ENCODE measurements at places on chromosomes 16 and 17.

- DNase-seq, result no peak
These were observed 211.5 kb upstream of the AXIN2 start for GRCh38 chr17:65772989-65773388.

- no peak for DNase-seq
These were observed 38.6 kb downstream of the NEUROD2 start for GRCh38 chr17:39569126-39569525.

DNA sequence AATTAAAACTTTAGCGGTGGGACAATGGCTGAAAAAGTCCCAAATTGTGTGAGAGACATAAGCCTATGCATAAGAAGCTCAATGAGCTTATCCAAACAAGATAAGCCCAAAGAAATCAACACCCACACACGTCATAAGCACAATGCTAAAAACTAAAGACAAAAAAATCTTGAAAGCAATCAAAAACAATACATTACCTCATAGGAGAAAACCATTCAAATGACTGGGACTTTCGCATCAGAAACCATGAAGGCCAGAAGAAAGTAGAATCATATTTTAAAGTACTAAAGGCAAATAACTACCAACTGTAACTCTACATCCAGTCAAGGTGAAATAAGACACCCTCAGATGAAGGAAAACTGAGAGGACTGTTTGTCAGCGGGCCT is 50.2 kb downstream of the ZCCHC14 start:
- DNase-seq, result peak; percentile 32

DNA sequence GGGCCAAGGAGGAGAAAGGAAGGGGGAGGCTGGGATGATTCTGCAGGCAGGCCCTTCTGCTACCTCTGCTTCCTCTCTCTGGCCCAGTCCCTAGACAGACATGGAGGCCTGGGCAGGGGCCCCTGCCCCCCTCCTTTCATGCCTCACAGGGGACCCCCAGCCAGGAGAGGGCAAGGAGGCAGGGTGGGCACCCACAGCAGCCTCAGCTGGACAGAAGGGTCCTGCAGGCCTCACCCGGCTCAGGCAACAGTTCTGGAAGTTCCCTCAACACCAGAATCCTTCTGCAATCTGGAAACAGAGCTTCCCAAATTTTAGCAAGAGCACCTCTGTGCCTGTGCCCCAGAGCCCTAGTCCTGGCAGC is 8.7 kb downstream of the ARHGAP27 start:
- no peak for DNase-seq

GRCh38 chr16:10896165-10896564 is 19.2 kb downstream of the CIITA start:
- DNase-seq, result no peak

GRCh38 chr17:50208611-50209061 is 7.2 kb upstream of the COL1A1 start:
- DNase-seq, result no peak

DNA sequence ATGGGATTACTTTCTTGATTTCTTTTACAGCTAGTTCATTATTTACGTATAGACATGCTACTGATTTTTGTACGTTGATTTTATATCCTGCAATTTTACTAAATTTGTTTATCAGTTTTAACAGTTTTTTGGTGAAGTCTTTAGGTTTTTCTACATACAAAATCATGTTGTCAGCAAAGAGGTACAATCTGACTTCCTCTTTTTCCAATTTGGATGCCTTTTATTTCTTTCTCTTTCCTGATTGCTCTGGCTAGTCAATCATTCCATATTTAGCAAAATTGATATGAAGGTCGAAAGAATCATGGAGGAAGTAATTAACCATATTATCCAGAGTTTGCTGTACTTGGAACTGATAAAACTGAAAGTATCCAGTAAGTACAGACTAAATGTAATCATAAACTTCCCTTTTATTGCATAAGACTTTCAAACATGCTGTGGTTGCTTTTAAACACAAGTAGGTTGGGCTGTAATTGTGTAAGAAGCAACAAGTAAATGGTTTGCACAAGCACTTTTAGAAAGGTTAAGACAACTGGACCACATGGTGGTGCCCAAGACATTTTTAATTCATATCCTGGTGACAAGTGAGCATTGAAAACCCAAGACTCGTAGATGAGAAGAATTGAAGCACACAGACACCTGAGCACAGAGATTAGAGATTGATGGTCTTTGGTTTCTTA is 8.4 kb downstream of the GDE1 start:
- no peak for DNase-seq

- DNase-seq, result peak; percentile 6
These were observed 28.3 kb upstream of the TMEM97 start for GRCh38 chr17:28290703-28291102.

DNA sequence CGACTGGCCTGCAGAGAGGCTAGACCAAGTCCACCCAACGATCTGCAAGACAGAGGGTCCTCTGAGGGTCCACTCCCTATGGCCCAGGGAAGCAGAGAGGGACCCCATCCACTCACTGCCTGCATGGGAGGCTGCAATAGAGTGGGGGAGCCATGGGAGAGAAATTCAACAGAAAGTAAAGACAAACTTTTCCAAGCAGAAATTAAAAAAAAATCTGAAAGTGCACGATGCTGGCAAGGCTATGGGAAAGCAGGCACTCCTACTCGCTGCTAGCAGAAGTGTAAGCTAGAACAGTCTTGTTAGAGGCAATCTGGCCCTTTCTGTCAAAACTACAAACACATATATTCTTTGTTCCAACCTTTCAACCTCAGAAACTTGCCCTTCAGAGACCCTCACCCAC is 85.4 kb downstream of the GAS7 start:
- DNase-seq, result no peak

- DNase-seq, result no peak
These were observed 33.9 kb downstream of the FZD2 start for GRCh38 chr17:44591206-44591605.

DNA sequence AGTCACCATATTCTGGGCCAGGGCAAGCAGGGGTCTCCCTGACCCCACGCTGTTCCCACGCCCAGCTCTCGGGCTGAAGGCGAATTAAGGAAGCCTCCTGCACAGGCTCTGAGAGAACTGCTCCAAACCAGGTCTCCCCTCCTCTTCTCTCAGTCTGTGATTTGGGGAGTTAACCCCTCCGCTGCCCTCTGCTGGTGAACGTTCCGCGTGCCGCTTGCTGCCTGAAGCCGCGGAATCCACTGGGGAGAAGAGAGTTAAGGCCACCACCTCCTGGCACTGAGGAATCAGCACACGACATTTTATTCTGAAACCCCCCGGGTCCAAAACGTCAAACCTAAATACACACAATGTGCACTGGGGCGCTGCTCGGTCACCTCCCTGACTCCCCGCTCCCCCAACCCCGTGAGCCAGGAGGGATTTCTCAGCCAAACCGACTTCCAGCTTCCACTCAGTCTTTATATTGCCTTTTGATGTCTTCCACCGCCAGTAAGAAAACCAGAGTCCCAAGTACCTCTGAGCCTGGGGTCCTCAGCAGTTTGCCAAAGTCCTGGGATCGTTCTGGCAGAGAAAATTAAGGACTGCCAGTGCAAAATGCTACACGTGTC is 54.4 kb upstream of the RCVRN start:
- peak; percentile 69 for DNase-seq

DNA sequence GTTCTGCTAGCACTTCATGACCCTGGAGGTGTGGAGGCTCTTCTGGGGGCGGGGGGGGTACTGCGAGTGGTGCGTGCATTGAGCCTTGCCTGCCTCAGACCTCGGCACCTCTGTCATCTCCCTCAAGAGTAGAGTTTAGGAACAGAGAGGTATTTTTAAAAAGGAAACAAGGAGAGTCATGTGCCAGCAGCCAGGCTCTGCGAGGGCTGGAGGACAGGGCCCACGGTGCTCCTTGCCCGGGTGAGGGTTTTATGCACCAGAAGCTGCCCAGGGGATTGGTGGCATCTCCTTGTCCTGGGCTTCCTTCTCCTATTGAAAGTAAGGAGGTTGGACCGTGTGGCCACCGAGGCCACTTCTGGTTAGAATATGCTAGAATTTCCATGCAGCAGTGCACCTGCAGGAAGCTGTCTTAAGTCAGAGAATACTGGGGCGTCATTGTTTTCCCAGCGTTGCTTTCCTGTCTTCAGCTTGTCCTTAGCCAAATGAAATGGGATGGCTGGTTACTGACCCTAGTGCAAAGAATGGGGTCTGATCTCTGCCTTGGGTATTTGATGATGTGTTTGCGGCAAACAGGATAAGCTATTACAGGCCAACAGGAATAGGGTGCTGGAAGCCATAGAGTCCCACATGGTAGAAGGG is 3.2 kb downstream of the CBX2 start:
- no peak for DNase-seq

GRCh38 chr16:183005-183404 is 2.7 kb downstream of the HBQ1 start:
- no peak for DNase-seq

DNA sequence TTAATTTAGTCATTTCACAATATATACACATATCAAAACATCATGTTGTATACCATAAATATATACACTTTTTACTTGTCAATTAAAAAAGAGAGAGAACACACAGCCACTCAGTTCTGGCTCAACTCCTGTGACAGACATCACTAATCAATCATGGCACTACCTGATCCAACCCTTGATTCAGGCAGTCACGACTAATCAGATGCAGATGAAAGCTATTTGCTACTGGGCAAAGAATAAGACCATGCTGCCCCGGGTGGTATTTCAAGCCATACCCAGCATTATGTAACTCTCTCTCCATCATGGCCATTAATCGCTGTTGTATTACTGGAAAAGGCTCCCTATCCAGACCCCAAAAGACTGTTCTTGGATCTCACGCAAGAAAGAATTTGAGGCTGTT is 345.7 kb downstream of the HAPSTR1 start:
- no peak for DNase-seq

GRCh38 chr17:76569607-76570279 is 15.9 kb downstream of the ST6GALNAC2 start:
- DNase-seq, result no peak

DNA sequence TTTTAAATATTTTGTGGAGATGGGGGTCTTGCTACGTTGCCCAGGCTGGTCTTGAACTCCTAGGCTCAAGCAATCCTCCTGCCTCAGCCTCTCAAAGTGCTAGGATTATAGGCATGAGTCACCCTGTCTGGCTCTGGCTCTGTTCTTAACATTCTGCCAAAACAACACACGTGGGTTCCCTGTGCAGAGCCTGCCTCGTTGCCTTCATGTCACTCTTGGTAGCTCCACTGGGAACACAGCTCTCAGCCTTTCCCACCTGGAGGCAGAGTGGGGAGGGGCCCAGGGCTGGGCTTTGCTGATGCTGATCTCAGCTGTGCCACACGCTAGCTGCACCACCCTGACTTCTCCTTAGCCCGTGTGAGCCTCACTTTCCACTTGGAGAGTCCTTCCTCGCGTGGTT is 19.3 kb downstream of the CRISPLD2 start:
- no peak for DNase-seq

GRCh38 chr16:52092126-52092525 is 454.8 kb downstream of the TOX3 start:
- DNase-seq, result no peak

DNA sequence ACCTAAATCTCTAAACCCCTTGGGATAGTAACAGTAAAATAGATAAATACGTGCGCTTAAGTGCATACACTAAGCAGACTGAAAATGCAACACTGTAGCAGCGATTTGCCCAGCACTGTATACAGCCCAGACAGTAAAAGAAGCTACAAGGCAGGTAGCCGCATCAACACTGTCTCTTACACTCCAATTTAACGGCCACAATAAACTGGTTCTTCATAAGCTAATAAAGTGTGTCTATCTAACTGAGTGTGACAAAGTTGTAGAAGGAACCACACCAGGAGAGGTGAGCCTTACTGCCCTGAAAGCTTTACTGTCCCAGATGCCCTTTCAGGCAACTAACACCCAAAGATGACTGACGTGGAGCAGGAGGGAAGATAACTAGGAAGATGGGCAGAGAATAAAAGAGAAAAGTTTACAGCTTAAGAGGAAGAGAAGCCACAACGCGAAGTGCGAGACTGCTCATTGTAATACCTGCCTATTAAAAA is 847 bp downstream of the ZDHHC7 start:
- DNase-seq, result no peak

- no peak for DNase-seq
These were observed 15.7 kb upstream of the CBX8 start for GRCh38 chr17:79812353-79813258.

DNA sequence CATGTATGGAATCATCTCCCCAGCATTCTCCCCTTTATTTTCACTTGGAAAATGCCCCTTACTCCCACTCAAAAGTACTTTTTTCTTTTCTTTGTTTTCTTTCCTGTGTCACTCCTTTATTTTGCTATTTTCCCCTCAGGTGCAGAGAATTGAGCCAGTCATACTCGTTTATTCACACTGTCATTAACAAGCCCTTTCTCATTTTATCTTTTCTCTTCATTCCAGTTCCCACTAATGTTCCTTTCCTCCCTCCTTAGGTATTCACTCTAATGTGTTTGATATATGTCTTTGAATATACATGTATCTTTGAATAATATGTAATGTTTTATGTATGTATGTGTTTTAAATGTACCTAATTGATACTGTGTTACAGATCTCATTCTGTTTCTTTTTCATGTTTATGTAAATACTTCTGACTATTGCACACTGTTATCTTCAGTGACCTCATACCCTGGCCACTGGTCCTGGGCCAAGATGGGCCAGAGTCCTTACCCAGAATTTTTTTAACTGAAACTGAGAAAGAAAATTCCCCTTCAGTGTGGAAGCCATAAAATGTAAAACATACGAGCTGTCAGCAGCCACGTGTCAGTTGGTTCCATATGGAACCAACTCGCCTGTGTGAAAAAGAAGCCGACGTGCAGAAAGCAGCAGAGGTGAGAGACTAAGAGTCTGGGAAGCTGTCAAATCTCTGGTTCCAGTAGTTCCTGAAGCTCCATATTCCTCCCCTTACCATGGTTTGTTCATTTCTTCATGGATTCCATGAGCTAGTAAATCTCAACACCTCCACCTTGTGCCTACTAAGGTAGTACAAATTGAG is 5.8 kb downstream of the SRR start:
- no peak for DNase-seq

DNA sequence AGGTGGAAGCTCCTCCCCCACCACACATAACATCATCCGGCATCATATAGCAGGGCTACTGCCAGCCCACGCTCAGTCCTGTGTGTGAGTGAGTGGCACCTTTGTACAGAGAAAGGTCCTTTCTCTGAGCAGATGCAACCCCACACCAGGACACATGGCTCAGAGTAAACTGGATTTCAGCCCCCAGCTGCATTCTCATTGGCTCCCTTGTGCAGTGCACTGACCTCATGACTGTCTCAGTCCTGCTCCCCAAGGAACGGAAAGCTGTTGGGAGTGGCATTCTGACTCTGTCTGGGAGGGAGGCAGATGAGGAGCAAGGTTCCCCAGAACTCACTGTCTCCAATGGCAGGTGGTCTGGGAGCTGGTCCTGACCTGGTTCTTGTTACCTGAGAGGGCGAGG is 244.1 kb downstream of the PHKB start:
- DNase-seq, result no peak

DNA sequence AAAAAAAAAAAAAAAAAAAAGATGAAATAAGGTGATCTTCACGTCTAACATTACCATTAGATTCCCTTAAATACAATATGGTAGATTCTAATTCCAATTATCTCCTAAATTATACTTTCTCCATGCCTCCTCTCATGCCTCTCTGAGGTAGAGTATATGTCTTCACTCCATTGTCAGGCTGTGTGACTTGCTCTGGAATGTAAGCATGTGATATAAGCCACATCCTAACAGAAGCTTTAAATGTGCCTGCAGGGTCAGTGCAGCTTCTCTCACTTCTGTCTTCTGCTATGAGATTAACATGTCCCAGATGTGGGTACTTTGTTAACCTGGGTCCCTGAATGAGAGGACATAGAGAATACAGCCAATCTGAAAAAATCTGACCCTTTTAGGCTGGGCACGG is 32.6 kb downstream of the MED13 start:
- DNase-seq, result no peak

Measured in cardiac muscle cell (in vitro differentiated cells and primary cell).